Esophagus squamous epithelium (tissue), 5 donors: ENCODE measurements at places on chromosomes 3 and 15. TPM values are rescaled to one million over a fixed set of nuclear protein-coding genes. Genes with fewer than 3 reads are reported as not detected.

Gene WWTR1
- 116 TPM for total RNA-seq

Gene PRTG
- total RNA-seq: 0.04 TPM

Gene SKOR1
- total RNA-seq: 0.18 TPM

Gene PRR20G
- not detected for total RNA-seq

Gene KNG1
- total RNA-seq: not detected

Gene GOLGA6B
- total RNA-seq: not detected

Gene HTR3E
- not detected for total RNA-seq

Gene GPR87
- total RNA-seq: 37.8 TPM

Gene CLDN18
- total RNA-seq: 0.38 TPM

Gene KLF15
- total RNA-seq: 1.9 TPM

Gene SLC38A3
- not detected for total RNA-seq

Gene NAA50
- 213 TPM for total RNA-seq

Gene ITIH3
- not detected for total RNA-seq

Gene TMC3
- not detected for total RNA-seq

Gene LRRC57
- total RNA-seq: 11.7 TPM

Gene FILIP1L
- total RNA-seq: 18.5 TPM

Gene VPS39
- total RNA-seq: 28.9 TPM

Gene LRRC2
- total RNA-seq: 2.7 TPM

Gene AHSG
- not detected for total RNA-seq

Gene CPNE9
- total RNA-seq: not detected

Gene MED12L
- 0.29 TPM for total RNA-seq

Gene ADAMTS9
- total RNA-seq: 3.1 TPM

Gene THUMPD3
- total RNA-seq: 32.1 TPM

Gene GP9
- total RNA-seq: not detected

Gene GOLGA6L7
- not detected for total RNA-seq

Gene TMEM266
- total RNA-seq: not detected

Gene FANCD2OS
- not detected for total RNA-seq

Gene PTH1R
- 1.1 TPM for total RNA-seq

Gene RPUSD2
- total RNA-seq: 10.3 TPM

Gene UCN2
- total RNA-seq: 4.1 TPM

Gene ECE2
- not detected for total RNA-seq

Gene SLC28A2
- total RNA-seq: not detected

Gene C15orf62
- total RNA-seq: 14.5 TPM

Gene GPR62
- not detected for total RNA-seq

Gene GOLGA8N
- 2.1 TPM for total RNA-seq

Gene SEC22A
- 20.6 TPM for total RNA-seq

Gene RPP14
- total RNA-seq: 8.1 TPM

Gene REC114
- not detected for total RNA-seq

Gene ARHGEF26
- 21.9 TPM for total RNA-seq

Gene C3orf22
- not detected for total RNA-seq

Gene TRH
- not detected for total RNA-seq

Gene CHRNA7
- total RNA-seq: 1.1 TPM

Gene NOX5
- 1.5 TPM for total RNA-seq

Gene CHDH
- total RNA-seq: 1.3 TPM

Gene ACVR2B
- 1.1 TPM for total RNA-seq

Gene TP63
- total RNA-seq: 131 TPM

Gene SCAANT1
- total RNA-seq: not detected

Gene PIK3CB
- total RNA-seq: 34.7 TPM

Gene ZPLD1
- not detected for total RNA-seq

Gene AP4E1
- total RNA-seq: 10.9 TPM

Gene WDR72
- total RNA-seq: not detected

Gene GOLGA6L1
- not detected for total RNA-seq

Gene WDR93
- total RNA-seq: not detected

Gene ACKR4
- total RNA-seq: 0.31 TPM

Gene IQCF6
- not detected for total RNA-seq
